B cell (primary cell): ENCODE measurements at places on chromosomes 2 and 18. TPM values are rescaled to one million over a fixed set of nuclear protein-coding genes. Genes with fewer than 3 reads are reported as not detected.

The TMEM178A gene
- total RNA-seq = 0.99 and 1.3 TPM in 2 replicates

The FTCDNL1 gene
- 1.6 and 1.9 TPM in 2 replicates for total RNA-seq

The LYG1 gene
- 2.7 and 3.0 TPM in 2 replicates for total RNA-seq

The ACADL gene
- total RNA-seq = not detected in 2 replicates

The ASNSD1 gene
- total RNA-seq = 25.3 and 29.8 TPM in 2 replicates

The NEDD4L gene
- 25.7 and 29.5 TPM in 2 replicates for total RNA-seq

The DCDC2C gene
- total RNA-seq = not detected in 2 replicates

The IL1B gene
- total RNA-seq = 0.20 TPM in 1 of 2 replicates, not detected in the other

The NT5DC4 gene
- total RNA-seq = 2.0 and 10.3 TPM in 2 replicates

The RAB6C gene
- not detected in 2 replicates for total RNA-seq

The PRKRA gene
- total RNA-seq = 66.0 and 71.9 TPM in 2 replicates

DNA sequence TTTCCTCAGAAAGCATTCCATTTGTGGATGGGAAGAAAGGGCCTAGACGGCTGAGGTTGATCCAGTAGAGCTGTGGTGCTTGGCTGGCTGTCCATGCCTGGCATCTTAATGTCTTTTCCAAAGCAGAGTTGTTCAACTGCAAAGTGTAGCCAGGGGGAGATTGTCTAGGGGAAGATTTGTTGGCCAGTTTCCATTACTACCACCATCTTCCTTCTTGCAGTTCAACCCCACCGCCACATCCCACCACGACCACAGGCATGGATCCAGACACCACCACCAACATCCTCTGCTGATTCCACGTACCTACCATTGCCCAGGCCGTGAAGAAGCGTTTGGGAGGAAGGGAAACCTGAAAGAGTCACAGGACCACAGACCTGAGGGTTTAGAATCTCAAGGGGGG lies 50.7 kb upstream of the HAAO start:
- no peak for DNase-seq

GRCh38 chr2:70916291-70916690 lies 19.4 kb upstream of the ATP6V1B1 start:
- no peak for DNase-seq

GRCh38 chr2:233179848-233180366 lies 71.6 kb upstream of the ATG16L1 start:
- DNase-seq = no peak

GRCh38 chr2:177261116-177262060 lies 3.1 kb downstream of the NFE2L2 start:
- no peak for DNase-seq

DNA sequence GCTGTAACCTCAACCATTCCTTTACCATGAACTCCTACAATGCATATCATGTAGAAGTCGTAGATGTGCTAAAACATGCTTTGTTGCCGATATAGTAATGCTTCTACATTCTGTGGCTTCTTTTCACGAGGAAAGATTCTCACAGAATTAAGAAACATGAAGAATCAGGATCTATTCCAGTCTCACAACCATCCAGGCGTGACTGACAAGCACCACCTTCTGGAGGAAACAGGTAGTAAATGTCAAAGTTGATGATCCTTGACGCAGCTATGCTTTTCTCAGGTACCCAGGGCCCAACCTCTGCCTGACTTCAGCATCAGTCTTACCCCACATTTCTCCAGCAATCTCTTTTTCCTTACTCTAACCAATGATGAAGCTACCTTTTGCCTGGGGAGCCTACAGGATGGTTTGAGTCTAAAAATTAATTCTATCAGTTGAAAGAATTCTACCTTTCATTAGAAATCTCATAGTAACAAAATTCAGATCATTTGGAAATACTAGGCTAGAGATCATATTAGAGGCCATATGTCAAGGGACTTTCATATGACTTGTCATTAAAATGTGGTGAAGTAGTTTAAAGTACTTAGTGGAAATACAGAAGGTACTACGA lies 123.3 kb upstream of the RND3 start:
- no peak for DNase-seq

DNA sequence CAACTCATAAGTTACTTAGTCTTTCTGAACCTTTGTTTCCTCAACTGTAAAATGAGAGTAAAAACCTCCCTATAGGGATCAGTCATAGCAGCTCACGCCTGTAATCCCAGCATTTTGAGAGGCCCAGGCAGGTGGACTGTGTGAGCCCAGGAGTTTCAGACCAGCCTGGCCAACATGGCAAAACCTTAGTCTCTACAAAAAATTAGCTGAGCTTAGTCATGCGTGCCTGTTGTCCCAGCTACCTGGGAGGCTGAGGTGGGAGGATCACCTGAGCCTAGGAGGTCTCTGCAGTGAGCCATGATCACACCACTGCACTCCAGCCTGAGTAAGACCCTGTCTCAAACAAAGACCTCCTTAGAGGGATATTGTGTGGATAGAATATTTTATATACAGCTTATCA lies 2.3 kb downstream of the GPR155 start:
- no peak for DNase-seq

DNA sequence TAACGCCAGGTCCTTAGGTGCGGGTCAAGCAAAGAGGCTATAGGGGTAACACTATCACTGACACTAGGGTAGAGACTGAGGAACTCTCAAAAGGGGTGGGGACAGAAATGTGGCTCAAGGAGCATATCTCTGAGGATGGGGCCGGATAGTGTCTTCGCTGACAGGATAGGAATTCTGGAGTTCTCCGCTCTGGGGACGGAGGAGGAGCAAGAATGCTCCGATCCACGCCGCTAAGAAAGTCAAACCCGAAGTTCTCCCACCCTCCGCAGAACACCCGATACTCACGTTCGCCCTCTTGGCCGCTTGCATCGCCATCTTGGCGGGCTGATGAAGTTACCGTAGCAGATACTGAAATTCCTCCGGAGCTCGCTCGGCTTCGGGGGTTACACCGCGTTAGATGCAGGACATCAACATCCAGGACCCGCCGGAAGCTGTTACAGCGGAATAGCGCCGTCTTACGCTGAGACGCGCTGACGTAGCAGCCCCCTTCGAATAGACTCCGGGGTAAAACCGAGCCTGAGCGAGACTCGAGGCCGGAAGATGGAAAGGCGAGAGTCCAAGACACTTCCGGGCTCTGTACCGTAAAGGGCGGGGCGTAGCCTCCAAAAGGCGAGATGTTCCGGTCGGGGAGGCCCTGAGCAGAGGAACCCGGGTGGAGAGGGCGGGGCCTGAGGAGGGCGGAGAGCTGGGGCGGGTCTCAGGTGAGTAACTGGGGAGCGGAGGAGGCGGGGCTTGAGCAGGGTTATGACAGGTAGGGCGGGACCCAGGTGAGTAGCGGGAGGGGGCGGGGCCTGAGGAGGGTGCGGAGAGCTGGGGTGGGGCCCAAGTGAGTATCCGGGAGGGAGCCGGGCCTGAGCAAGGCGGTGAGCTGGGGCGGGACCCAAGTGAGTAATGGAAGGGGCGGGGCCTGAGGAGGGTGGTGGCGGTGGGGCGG lies at the start of gene SF3B6:
Gene SF3B6 (minus strand): TSS at position 412 of the 934 bp plus-strand sequence. CDS start 97 bp downstream, at position 315.
- peak; percentile 100 for DNase-seq

DNA sequence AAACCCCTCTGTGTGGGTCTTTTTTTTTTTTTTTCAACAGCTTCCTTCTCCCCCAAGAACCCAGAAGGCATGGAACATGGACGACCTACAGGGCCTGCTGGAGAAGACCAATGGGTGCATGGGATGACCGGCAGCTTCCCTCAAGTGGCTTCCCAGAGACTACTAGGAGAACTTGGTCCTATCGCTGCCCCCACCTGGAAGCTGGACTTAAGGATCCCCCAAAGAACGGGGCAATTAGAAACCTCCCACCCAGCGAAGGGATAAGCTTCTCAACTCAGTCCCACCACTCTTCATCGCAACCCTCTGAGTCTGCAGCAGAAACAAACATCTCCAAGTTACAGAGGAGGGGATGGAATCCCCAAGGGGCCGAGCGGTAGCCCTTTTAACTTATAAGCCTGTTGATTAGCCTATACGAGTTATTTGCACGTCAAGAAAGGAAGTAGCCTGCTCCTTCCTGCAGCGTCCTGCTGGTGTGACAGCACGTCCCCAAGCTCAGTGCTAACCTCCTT lies 1.4 kb downstream of the ACTR1B start:
- no peak for DNase-seq

GRCh38 chr2:107323946-107324565 lies 438.1 kb upstream of the ST6GAL2 start:
- no peak for DNase-seq

- no peak for DNase-seq
Measured at GRCh38 chr2:134932864-134933526, 14.4 kb downstream of the CCNT2 start.

GRCh38 chr2:69253112-69253511 lies 133.9 kb downstream of the GFPT1 start:
- DNase-seq = no peak

GRCh38 chr2:150392614-150393013 lies 94.9 kb downstream of the RND3 start:
- no peak for DNase-seq

DNA sequence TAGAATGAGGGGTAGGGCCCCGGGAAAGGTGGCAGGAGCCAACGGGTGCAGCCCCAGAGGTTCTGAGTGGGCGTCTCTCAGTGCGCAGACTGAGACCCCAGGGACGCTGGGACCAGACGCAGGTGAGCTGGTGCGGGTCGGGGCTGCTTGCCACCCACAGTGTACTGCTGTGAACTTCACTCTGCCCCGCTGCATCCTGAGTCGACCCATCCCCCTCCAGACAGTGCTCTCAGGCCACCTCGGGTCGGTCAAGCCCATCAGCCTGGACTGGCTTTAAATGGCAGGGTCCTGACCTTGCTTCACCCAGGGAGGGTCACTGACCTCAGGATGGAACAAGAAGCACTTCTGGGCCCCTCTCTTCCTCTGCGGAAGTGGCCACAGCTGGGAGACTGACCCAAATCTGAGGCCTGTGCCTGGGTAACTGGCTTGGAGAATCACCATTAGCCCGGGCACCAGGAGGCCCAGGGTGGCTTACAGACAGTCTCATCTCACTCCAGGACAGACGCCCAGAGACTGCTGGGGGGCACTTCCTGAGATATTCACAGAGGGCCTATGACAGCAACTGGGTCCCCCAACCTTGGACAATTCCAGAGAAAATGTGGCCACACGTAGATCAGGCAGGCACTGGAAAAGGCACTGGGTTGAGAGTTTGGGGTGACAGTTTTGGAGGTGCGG lies 23.7 kb upstream of the BOK start:
- DNase-seq = no peak

GRCh38 chr2:54360055-54360792 lies 95.9 kb upstream of the SPTBN1 start:
- DNase-seq = no peak

GRCh38 chr18:45122506-45122905 lies 441.8 kb downstream of the SETBP1 start:
- no peak for DNase-seq

DNA sequence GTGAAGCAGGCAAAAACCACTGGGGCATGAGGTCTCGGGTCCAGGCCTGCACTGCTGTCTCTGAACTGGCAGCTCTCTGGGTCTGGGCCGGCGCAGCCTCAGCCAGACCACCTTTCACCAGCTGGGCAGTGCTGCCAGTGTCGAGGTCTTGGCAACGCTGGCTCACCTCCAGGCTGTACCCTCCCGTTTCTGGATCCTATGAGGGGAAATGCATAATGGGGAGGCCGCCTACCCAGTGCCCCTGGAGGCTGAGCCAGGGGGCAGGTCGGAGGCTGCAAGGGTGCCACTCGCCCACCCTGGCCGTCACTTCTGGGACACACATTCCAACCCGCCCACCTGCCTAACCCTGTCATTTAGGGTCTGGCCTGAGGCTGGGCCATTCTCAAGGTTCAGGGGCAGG lies 24.6 kb downstream of the KIF1A start:
- no peak for DNase-seq

- DNase-seq = no peak
Measured at GRCh38 chr2:70765507-70765906, 2.5 kb downstream of the ADD2 start.

GRCh38 chr2:126177479-126177878 lies 478.5 kb upstream of the GYPC start:
- DNase-seq = no peak

- no peak for DNase-seq
Measured at GRCh38 chr2:31051258-31052140, 86.7 kb downstream of the GALNT14 start.

DNA sequence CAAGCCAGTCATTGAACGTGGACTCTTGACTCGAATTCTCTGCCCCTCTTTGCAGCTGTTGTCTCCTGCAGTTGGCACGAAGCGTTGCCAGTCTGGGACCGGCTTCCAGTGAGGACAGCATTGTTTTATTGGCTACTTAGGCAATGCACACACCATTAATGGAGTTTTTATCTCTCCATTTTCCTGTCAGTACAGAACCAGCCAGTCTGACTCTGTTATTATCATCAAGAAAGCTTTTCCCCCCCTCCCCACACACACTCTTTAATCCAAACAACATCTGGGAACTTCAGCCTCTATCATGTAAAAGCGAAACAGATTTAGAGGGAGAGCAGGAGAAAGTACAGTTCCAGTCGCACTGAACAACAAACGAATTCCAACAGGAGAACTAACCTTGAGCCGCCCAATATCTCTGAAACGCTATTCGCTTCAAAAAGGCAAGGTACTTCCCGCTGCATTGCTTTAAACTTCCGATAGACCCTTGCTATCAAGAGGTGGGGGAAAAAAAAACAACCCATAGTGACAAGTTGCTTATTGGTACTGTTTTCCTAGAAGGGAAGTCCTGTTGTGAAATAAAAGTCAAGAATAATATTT lies 38.2 kb downstream of the ACVR1 start:
- DNase-seq = no peak

GRCh38 chr18:13328213-13328612 lies 109.7 kb downstream of the LDLRAD4 start:
- no peak for DNase-seq

GRCh38 chr18:41690332-41691127 lies 264.5 kb upstream of the PIK3C3 start:
- no peak for DNase-seq

- DNase-seq = no peak
Measured at GRCh38 chr18:13889671-13890070, 25.7 kb downstream of the MC2R start.

DNA sequence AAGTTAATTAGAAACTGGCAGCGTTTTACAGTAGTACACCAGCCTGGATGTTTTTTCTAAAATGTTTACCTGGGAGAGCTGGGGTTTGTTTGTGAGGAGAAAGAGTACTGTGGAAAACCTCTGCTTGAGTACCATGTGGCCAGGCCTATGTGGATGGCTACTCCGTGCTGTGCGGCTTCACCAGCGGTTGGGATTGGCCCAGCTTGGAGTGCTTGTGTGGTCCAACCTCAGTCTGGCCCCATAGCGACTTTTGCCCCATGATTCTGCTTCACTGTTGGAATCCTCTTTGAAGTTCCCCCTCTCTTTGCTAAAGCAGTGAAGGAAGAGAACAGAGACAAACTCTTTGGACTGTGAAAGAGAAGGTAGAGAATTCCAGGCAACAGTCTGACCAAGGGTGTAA lies 15.9 kb downstream of the CD8A start:
- DNase-seq = no peak

GRCh38 chr2:239152239-239152915 lies 248.4 kb downstream of the HDAC4 start:
- DNase-seq = no peak
